Activated gamma-delta T cell treated with anti-CD3 and anti-CD28 coated beads, Interleukin-2, amount 50 U/mL, for 16 hours (primary cell): ENCODE measurements at places on chromosomes 5 and 9.

DNA sequence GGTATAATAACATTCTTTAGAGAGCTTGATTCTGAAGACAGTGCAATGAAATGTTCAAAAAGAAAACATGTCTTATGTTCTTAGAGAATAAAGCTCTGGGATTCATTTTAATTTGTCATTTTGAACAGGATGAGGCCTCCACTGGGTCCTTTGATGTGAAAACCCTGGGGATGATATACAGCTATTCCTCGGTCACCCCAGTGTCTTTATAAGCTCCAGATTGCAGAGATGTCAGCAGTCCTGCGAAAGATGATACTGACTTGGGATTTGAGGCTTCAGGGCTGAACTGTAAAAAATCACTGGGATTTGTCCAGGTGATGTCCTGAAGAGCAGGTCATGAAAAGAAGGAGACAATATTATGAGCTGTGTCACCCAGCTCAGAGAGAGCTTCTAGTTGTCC lies 529.7 kb upstream of the ZNF608 start:
- DNase-seq: no peak

GRCh38 chr9:93045521-93045920 lies 13.0 kb upstream of the SUSD3 start:
- DNase-seq: no peak

DNA sequence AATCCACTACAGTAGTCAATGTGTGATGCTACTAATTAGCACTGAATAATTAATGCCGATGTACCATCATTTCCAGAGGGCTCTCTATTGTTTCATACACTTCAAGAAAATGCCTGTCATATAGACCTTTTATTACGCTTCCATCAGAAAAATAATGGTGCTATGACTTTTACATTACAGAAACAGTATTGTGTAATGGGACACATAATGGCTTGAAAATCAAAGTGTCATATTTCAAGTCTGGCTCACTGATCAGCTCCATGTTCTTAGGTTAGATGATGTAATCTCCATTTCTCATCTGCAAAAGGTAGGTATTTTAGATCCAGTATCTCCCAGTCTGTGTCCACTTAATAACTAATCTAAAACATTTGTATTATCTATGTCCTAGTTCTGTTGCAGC lies 990.6 kb upstream of the TYRP1 start:
- no peak for DNase-seq

GRCh38 chr5:118761814-118762213 lies 226.5 kb downstream of the DTWD2 start:
- DNase-seq: no peak

GRCh38 chr5:87327998-87328397 lies 60.3 kb downstream of the RASA1 start:
- no peak for DNase-seq
